ENCODE measurements at places on chromosomes 7 and 10. TPM values are rescaled to one million over a fixed set of nuclear protein-coding genes. Genes with fewer than 3 reads are reported as not detected.

GNAI1 gene
- 0.99 TPM for polyA plus RNA-seq

DNA sequence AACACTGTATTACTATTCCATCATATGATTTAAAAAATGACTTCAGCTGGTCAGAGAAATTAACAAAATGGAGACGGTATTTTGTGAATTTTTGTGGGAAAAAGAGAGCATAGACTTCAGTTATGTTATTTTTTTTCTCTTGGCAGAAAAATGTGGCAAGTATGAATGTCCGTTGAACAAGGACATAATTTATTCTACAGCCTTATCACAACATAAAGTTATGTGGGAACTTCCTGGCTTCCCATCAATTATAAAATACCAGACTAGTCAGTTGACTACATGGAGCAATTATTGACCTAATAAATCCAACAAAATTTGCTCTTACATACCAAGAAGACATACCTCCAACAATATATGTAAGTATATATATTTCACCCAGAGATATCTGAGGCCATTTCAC is 88.6 kb upstream of the PPP1R3A start:
- no peak for DNase-seq

- DNase-seq = no peak
Measured at GRCh38 chr10:104327745-104328645, 10.3 kb downstream of the ITPRIP start.

- no peak for DNase-seq
Measured at GRCh38 chr7:85479918-85480643, 293.2 kb upstream of the SEMA3D start.

THSD7A gene
- not detected for polyA plus RNA-seq
